Activated naive CD4-positive, alpha-beta T cell treated with anti-CD3 and anti-CD28 coated beads, Interleukin-2, amount 50 U/mL, for 16 hours (primary cell): ENCODE measurements at places on chromosomes 2 and 18.

DNA sequence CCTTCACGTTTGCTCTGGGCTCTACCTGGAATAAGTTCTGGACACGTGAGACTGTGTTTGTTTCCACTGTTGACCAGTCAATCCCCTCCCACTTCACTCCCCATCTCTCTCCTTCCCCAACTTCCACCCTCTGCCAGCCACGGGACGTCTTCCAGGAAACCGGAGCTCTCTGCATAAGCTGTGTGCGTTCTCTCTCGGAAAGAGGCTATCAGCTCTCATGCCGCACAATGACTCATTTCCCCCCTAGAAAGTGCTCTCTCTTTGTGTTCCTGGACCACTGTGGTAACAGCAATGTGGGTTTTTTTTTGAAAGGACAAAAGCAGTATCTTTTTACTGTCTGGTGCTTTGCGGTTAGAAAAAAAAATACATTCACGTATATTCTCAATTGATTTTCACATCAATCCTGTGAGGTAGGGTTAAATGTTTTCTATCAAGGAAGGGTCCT lies 10.2 kb downstream of the PROKR1 start:
- DNase-seq: peak; percentile 18

GRCh38 chr2:16201848-16202247 lies 261.5 kb downstream of the MYCN start:
- no peak for DNase-seq

DNA sequence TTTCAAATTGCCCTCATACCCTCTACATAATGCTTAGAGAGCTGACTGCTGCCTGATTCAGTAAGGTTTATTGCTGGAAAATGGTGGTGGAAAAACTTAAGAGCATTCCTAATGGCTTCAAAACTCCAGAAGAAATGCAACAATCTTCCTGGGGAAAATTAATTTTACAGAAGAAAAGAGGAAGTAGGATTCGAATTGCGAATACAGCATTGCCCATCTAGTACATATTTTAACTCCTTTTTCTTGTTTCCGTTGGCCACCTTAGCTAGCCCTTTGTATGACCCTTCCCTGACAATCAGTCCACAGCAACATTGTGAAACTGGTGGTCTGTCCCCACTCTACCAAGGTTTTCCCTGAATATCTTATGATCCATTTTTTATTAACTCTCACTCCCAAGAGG lies 224.7 kb downstream of the MTX2 start:
- DNase-seq: no peak

DNA sequence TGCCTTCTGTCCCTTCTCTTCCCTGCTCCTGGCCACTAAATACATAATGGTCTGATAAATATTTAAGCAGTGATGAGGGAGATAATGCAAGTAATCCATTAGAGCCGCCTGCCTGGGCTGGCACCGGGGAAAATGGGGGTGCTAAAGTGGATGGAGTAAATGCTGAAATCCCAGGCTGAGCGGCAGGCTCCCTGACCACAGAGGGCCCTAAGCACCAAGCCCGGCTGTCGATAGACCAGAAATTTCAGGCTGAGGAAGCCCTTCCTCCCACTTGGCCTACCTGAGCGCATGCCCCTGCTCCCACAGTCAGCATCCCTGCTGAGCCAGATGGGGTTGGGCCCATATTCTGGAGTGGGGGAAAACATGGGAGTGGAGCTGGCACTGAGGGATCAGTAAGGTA lies 197.5 kb upstream of the SKOR2 start:
- no peak for DNase-seq

DNA sequence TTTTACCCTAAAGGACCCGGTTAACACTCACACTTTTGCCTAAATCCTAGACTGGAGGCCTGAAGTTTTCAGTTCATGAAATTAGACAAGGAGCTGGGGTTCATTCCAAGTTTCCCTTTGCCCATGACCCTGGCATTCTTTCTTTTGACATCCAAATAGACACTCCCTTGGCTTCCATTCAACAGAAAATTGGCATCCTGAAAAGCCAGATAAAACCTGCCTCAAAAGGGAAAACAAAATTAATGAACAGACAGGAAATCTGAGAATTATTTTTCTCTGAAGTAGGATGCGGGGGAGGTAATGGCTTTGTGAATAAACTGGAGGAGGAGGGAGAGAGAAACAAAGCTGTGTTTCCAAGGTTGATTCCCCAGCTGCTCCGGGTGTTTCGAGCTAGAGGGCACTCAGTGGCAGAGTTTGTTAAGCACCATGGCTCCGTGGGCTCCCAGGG lies 41.0 kb downstream of the SPP2 start:
- DNase-seq: no peak

GRCh38 chr2:55627915-55628314 lies 10.5 kb upstream of the PPP4R3B start:
- DNase-seq: no peak

DNA sequence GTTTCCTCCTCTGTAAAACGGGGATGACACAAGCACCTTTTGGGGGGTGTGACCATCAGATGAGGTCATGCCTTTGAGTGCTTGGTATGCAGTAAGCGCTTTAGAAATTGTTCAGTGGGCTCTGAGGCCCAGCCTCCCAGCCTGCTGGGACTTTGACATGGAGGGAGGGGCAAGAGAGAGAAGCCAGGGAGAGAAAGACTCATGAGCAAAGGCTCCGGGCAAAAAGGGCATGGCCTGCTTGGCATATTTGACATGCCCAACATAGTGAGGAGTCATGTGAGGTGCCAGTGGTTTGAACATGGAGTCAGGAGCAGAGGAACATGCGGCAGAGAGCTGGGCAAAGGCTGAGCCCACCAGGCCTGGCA lies 14.0 kb downstream of the TNS1 start:
- DNase-seq: no peak

- no peak for DNase-seq
Observed at GRCh38 chr2:128834880-128835252, 516.2 kb upstream of the HS6ST1 start.

- no peak for DNase-seq
Observed at GRCh38 chr18:79422022-79422782, 26.5 kb downstream of the NFATC1 start.

GRCh38 chr18:9838144-9838877 lies 47.5 kb upstream of the TXNDC2 start:
- DNase-seq: no peak

DNA sequence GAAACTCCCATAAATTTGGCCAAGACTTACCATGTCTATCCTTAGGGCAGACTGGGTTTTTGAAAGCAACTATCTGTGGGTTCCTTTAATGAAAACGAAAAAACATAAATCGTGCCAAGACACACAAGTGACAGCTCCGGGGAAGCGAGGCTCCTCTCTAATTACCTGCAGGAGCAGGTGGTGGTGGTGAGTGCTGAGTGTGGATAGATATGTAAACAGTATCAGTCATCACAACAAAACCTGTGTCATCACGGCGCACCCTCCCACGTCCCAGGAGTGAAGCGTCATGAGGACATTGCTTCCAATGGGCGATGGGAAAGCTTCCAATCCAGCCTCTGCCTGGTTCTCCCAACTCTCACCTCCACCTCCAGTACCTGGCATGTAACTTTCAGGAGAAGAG lies 31.3 kb downstream of the ACKR3 start:
- no peak for DNase-seq

DNA sequence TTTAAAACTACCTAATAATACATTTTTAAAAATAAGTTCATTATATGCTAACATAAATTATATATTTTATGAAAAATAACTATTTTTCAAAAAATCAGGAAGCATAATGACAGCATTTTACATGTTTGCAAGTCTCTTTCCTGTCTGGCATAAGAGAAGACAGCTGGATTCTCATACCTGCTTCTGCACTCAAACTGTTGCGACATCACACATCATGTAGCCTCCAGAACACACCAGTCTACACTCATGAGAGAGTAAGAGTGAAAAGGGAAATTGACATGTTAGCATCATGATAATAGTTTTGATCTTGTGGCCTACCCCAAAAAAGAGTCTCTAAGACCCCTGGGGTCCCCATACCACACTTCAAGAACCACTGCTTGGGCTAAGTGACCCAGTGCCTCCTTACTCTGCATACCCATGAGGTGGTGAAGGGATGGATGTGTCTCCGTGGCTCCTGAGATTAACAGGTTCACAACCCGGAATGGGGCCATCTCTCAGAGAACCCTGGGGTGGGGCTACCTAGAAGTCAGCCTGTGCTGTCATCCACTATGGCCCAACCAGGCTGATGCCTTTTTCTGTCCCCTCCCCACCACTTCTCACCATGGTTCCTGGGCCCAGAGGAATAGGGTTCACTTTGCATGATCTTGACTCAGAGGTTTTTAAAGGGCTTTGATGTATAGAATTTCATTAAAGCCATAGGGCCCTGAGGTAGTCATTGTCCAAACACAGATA lies 102.6 kb upstream of the DAPL1 start:
- DNase-seq: no peak

- DNase-seq: no peak
Observed at GRCh38 chr2:6202756-6203155, 510.6 kb downstream of the SOX11 start.

DNA sequence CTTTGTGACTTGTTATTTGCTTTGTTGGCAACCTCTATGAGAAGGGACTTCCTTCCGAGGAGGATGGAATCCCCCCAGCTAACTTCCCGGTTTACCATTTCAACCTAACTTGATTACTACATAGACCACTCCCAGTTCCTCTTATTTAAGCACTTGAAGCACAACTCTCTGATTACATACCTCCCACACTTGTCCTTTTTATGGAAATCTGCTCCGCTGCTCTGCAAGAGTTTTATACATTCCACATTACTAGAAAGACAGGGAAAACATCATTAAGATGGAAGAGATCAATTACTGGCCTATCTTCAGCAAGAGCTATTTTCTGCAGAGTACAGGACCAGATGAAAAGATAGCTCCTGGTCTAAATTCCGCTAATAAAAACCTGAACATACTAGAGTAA lies 160.0 kb upstream of the PGAP1 start:
- no peak for DNase-seq

DNA sequence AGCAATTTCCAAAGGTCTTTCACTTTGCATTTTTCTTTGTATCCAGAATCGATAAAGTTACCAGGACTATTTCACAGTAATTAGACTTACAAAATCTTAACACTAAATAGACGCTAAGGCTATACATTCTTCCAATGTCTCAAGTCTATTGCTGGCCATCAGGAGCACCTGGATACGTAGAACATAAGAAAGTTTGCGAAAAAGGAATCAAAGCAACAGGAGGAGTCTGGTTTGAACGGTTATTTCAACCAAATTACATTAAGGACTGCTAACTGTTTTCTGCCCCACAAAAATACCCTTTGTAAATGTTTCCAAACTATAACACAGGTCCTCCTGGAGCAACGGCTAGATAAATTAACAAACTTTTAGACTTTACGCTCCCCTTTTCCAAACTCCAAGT lies 1.4 kb upstream of the HNRNPA3 start:
- no peak for DNase-seq

DNA sequence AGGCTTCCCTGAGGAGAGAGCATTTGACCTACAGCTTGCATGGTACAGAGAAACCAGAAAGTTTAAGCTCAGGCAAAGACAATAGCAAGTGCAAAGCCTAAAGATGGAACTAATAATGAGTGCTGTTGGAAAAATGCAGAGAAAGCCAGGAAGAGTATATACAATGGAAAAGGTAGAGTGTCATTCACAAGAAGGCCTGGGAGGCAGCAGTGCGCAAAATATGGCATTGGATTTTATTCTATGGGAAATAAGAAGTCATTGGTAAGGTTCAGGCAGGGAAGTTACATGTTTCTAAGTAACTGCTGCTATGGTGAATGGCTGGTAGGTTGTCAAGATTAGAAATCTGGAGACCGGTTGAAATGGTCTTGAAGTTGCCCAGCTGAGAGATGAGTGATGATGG lies 2167.3 kb upstream of the CELF4 start:
- DNase-seq: no peak

- DNase-seq: no peak
Observed at GRCh38 chr2:219358170-219359075, 25.9 kb upstream of the RESP18 start.

DNA sequence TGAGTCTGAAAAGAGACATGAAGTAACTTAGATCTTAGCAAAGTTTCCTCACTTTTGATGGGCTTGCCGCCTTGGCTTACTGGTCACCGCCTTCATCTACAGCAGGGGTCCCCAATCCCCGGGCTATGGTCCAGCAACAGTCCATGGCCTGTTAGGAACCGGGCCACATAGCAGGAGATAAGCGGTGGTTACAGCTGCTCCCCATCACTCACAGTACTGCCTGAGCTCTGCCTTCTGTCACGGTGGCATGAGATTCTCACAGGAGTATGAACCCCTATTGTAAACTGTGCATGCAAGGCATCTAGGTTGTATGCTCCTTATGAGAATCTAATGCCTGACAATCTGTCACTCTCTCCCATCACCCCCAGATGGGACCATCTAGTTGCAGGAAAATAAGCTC lies 72.9 kb downstream of the BIN1 start:
- DNase-seq: no peak

DNA sequence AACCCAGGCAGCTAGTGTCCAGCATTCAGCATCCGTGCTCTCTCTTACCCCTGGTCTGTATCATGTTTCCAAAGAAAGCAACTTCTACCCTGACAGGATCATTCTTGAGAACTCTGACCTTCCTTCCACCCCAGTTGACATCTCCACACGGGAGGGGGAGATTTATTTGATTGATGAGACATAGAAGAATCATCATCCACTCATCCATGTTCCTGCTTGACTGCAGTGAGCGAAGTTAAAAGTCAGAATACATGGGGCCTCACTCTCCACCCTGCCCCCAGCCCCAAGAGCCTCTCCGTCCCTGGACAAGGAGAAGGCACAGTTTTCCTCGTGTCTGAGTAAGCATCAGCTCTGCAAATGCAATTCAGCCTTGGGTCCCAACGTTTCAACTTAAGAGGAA lies 356.0 kb upstream of the TNP1 start:
- no peak for DNase-seq

GRCh38 chr2:238945433-238946150 lies 97.7 kb downstream of the TWIST2 start:
- no peak for DNase-seq

GRCh38 chr2:102749938-102750337 lies 11.9 kb upstream of the TMEM182 start:
- DNase-seq: no peak

GRCh38 chr2:38718601-38719000 lies 32.6 kb downstream of the SRSF7 start:
- DNase-seq: no peak

- DNase-seq: no peak
Observed at GRCh38 chr18:32391126-32391525, 79.6 kb downstream of the GAREM1 start.

DNA sequence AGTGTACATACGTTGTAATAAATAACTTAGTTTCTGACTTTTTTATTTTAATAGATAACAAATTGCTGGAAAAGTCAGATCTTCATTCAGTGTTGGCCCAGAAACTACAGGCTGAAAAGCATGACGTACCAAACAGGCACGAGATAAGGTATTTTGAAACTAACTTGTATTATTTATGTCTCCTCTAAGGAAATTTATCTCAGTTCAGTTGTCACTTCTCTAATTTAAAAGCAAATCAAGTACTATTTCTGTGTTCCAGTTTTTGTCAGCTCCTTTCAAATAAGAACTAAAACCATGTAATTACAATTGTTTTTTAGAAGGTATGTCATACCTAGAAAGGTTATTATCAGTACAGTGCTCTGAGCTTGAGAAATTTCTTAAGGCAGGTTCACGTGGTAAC lies 4.6 kb downstream of the ATG16L1 start:
- no peak for DNase-seq
